ENCODE measurements at places on chromosomes 2 and 18. TPM values are rescaled to one million over a fixed set of nuclear protein-coding genes. Genes with fewer than 3 reads are reported as not detected.

The HRH4 gene
- not detected for total RNA-seq

DNA sequence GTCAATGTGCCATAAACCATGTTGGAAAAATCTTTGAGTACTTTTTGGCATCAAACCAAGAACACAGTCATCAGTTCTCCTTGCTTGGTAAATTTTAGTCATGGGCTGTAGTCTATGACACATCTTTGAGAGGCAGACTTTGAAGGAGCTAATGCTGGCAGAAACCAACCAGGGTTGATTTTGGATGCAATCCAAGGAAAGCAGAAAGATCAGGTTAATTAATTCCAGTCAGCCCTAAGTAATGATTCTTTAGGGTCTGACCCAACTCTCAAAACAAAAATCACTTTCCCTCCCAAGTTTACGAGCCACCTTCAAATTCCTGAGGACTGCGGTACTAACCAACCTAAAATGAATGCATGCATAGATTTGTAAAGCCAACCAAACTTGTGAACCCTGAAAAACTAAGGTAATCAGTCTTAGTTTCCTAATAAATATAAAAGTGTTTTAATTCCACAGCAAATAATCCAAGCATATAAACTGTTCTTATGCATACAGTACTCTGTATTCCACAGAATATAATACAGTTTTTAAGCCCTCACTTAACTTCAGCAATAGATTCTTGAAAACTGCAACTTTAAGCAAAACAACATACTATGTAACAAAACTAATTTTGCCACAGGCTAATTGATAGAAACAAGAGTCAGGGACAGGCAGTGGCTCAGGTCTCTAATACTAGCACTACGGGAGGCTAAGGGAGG is 22.0 kb downstream of the AP1S3 start:
- H3K36me3 ChIP-seq = no peaks in the 10 kb centered on the region
- H3K27me3 ChIP-seq = no peaks in the 10 kb centered on the region
- H3K4me1 ChIP-seq = no peaks in the 10 kb centered on the region
- no peak overlapping the region for H3K4me3 ChIP-seq
- peak overlapping the region; percentile 3 for H3K27ac ChIP-seq

The TUBB8B gene
- not detected for total RNA-seq

DNA sequence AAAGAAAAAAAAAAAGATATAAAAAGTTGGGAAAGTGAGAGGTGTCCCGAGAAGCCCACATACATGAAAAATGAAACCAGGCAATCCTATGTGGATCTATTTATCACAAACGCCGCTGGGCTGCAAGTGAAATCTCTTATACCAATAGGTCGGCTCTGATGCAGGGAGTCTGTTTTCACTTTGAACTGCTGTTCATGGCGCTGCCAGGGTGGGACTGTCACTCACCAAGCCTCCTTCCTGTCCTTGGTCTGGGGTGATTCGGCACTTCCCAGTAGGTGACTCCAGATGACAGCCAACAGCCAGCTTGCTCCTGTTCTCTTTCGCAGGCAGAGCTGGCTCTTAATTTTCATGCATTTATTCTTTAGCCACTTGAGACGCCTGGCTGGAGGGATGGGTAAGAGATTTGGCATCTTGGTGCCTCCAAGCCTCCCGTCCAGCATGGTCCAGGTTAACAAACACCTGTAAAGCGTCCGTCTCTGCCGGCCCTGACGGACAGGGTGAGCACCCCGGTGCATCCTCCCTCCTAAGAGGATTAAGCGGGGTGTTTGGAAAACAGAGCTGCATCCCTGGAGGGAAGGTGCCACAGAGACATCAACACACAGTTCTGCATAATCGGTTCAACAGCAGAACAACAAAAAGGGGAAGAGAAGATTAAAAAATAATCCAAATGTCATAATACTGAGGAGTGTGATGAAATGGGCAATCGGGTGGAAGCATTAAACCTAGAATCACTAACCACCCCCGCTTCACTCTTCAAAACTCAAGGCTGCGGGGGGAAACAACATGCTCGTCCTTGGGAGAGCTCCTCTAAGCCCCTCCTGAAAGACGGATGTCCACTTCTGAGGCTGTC is 58.7 kb downstream of the STEAP3 start:
- H3K27ac ChIP-seq = peak overlapping the region; percentile 78
- H3K27me3 ChIP-seq = no peaks in the 10 kb centered on the region
- H3K4me3 ChIP-seq = no peak overlapping the region
- no peak for DNase-seq

The C1QL2 gene
- total RNA-seq = not detected

DNA sequence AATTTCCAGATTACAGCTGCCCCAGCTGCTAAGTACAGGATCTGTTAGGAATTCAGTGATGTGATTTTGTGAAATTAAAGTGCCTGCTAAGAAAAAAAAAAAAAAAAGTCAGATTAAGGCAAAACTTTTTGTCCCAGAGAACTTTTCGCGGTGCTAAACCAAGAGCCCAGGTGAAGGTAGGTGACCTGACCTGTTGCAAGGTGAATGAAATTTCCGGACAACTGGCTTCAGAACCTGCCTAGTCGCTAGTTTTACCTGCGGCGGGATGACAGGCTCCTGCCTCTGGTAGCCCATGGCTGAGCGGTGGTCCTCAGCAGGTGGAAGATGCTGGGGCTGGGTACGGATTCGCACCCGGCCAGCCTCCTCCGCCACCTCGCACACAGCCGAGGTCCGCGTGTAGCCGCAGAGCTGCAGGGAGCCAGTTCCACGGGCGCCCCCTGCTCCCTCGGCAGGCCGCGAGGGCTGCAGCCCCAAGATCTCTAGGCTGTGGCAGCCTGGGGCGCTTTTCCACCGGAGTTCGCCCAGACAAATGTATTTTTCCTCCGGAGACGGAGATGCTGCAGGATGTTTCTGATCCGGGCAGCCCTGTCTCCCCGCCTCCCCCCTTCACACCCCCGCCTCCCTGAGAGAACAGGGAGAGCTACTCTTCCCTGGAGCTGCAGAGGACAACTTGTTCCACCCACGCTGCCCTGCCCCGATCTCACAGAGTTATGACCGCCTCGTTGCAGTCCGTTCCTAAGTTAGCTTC is at the start of gene SLC38A11:
Gene SLC38A11, minus strand, starts transcription at position 572 of the 748 bp plus-strand sequence. Its CDS starts 278 bp downstream, at position 294.
- H3K4me3 ChIP-seq = peak within 1 kb of the TSS; percentile 59
- H3K36me3 ChIP-seq = no peaks in the 10 kb centered on the region
- no peak within 1 kb of the TSS for H3K27ac ChIP-seq
- no peak for DNase-seq
- no peaks in the 10 kb centered on the region for H3K27me3 ChIP-seq

- no peaks in the 10 kb centered on the region for H3K4me1 ChIP-seq
- no peak overlapping the region for H3K4me3 ChIP-seq
- no peak overlapping the region for H3K27ac ChIP-seq
- no peaks in the 10 kb centered on the region for H3K27me3 ChIP-seq
These were observed 133.8 kb upstream of the CTDP1 start for GRCh38 chr18:79545736-79546171.

DNA sequence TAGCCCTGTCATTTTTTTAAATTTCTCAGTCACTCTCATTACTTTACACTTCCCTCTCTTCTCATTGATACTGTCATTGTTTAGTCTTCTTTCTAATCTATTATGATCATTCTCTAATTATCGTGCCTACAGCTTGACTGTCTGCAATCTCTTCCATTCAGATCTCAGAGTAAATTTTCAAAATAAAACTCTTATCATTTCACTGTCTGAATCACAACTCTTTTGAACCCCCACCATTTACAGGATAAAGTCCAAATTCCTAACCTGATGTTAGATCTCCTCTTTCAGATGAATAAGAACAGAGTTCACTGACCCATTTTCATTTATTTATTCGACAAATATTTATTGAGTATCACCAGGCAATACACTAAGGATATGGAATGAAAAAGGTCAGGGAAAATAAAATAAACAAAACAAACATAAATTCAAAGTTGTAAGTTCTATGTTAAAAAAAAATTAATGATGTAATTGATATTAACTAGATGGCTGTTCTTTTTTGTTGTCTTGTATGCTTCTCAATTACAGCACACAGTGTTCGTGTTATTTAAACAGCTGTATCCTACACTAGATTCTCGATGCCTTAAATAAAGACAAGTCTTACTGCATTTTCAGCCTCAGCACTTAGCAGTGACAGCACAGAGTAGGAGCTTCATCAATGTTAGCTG is 631.0 kb downstream of the IRS1 start:
- H3K27ac ChIP-seq = no peak overlapping the region
- H3K4me3 ChIP-seq = no peak overlapping the region
- no peaks in the 10 kb centered on the region for H3K36me3 ChIP-seq
- no peak for DNase-seq
- H3K27me3 ChIP-seq = no peaks in the 10 kb centered on the region

- no peaks in the 10 kb centered on the region for H3K36me3 ChIP-seq
- H3K27me3 ChIP-seq = no peaks in the 10 kb centered on the region
- H3K27ac ChIP-seq = no peak overlapping the region
- DNase-seq = no peak
These were observed 61.3 kb upstream of the FHL2 start for GRCh38 chr2:105460048-105460732.

DNA sequence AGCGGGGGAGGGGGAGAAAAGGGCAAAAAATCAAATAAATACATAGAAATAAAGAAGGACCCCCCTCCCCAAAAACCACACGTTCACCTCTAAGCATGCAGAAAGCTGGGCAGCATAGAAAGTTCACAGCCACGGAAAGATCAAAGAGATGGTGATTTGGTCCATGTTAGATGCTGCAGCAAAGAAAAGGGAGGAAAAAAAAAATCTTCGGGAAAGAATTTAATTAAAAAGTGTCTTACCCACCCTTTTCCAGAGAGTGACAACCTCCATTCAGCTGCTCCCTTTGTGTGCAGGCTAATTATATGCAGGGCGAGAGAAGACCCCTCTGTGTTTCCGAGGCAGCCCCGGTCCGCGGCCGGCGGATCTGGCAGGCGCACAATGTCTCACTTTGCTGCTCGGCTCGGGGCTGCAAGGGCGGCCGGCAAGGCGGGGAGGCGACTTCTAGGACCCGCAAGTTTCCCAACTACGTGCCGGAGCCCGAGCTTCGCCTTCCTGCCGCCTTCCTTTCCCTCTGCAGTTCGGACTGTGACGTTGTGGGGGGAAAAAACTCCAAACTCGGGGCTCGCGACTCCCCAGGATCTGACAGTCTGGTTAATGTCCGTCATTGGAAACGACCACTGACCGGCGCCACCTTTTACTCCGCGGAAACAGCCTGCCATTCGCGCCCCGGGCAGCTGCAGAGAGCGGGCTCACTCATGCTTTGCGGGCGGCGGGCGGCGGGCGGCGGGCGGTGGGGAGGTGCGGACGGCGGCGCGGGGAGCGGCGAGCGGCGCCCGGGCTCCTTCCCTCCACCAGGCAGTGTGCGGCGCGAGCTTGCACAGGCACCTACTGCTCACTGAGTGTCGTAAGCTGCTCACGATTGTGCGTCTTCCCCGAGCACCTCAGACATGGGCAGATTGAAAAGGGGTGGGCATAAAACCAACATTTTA is at the start of gene LRRTM1:
Gene LRRTM1, minus strand, starts transcription at position 844 of the 929 bp plus-strand sequence. CDS start 933 bp downstream, outside the sequence.
- DNase-seq = no peak
- H3K36me3 ChIP-seq = no peaks in the 10 kb centered on the region
- no peaks in the 10 kb centered on the region for H3K4me1 ChIP-seq
- no peak within 1 kb of the TSS for H3K27ac ChIP-seq

The SIGLEC15 gene
- not detected for total RNA-seq

DNA sequence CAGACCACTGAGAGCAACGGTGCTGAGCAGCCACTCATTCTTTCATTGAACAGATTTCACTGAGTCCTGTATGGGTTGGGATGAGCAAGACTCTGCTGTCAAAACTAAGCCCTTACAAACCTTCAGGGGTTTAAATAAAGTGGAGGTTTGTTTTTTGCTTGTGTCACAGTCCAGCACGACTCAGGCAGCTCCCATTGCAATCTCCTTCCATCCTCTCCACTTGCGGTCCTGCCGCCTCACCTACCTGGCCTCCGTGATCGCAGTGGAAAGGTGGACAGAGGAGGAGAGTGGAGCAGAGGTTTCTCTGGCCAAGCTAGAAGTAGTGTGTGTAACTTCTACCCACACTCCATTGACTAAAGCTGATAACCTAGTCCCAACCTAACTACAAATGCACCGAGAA is 332.2 kb downstream of the ZNF516 start:
- no peaks in the 10 kb centered on the region for H3K36me3 ChIP-seq
- H3K4me3 ChIP-seq = no peak overlapping the region
- H3K27ac ChIP-seq = no peak overlapping the region

The OSBPL6 gene
- 1.8 TPM for total RNA-seq

The MARCHF4 gene
- not detected for total RNA-seq

- H3K4me1 ChIP-seq = no peaks in the 10 kb centered on the region
- peaks cover 2% of the 10 kb centered on the region for H3K36me3 ChIP-seq
- DNase-seq = no peak
- H3K27ac ChIP-seq = no peak overlapping the region
- H3K4me3 ChIP-seq = no peak overlapping the region
- no peaks in the 10 kb centered on the region for H3K27me3 ChIP-seq
These were observed 10.7 kb downstream of the ZBTB14 start for GRCh38 chr18:5284808-5285207.

The CCDC148 gene
- total RNA-seq = not detected

The ACADL gene
- total RNA-seq = 0.44 TPM

The RAX gene
- not detected for total RNA-seq

DNA sequence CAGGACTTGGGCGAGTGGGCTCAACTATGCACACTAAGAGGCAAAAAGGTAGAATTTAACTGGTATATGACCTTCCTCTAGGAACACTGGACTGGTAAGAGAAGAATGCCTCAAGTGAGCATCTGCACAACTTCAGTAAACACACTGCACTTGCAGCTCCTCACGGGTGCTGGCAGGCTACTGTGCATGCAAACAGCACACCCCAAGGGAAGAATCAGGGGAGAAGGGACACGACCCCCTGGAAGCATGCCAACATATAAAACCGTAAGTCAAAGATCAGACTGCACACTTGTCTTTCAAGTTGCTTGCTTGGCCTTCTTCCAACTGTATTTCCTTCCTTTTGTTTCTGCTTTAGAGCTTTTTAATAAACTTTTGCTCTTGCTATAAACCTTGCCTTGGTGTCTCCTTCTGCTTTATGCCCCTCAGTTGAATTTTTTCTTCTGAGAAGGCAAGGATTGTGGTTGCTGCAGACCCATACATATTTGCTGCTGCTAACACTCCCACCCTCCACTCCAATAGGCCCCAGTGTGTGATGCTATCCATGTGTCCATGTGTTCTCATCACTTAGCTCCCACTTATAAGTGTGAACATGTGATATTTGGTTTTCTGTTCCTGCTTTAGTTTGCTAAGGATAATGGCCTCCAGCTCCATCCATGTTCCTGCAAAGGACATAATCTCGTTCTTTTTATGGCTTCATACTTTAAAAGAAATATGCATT is 263.7 kb upstream of the SPOPL start:
- DNase-seq = no peak
- H3K27me3 ChIP-seq = no peaks in the 10 kb centered on the region
- no peak overlapping the region for H3K4me3 ChIP-seq
- no peaks in the 10 kb centered on the region for H3K4me1 ChIP-seq

- no peak overlapping the region for H3K4me3 ChIP-seq
- no peak for DNase-seq
- H3K4me1 ChIP-seq = no peaks in the 10 kb centered on the region
- H3K27me3 ChIP-seq = peaks cover 6% of the 10 kb centered on the region
- no peak overlapping the region for H3K27ac ChIP-seq
These were observed 12.8 kb upstream of the SKOR2 start for GRCh38 chr18:47264308-47264700.

DNA sequence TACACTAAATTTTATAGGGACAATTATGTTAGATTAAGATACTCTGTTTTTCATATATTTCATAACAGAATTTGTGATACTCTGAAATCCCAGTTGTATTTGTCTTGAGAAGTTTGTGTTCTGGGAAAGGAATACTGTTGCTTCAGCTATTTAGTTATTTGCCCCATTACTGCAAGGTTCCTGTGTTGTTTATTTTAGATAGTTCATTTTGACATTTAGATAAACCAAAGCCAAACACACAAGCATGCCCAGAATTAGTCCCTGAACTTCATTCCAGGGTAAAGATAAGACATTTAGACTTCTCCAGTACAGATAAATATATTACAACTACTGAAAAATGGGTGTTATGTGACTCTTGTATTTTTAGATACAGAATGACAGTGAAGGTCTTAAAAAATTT is 74.7 kb downstream of the BMPR2 start:
- H3K4me3 ChIP-seq = no peak overlapping the region
- no peaks in the 10 kb centered on the region for H3K4me1 ChIP-seq
- H3K27ac ChIP-seq = no peak overlapping the region
- no peaks in the 10 kb centered on the region for H3K27me3 ChIP-seq
